GM12865 (cell line): ENCODE measurements at places on chromosomes 6 and 20.

DNA sequence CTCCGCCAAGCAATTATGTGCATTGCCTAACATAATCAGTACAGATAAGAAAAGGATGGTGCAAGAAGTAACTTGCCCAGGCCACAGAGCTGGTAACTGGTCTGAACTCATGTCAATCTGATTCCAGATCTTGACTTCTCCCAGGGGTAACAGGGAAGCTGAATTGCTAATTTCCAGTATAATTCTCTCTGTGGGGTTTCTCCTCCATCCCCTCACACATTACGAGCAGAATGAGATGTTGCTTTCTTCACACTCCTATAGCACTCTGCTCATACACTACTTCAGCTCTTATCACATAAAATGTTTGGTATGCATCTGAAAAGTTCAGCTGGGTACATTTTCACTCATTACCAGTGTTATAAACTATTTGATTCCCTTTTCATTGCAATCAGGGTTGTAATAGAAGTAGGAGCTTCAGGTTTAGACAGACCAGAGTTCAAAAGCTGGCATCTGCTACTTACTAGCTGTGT is 24.0 kb upstream of the LRRC1 start:
- no peak for DNase-seq

DNA sequence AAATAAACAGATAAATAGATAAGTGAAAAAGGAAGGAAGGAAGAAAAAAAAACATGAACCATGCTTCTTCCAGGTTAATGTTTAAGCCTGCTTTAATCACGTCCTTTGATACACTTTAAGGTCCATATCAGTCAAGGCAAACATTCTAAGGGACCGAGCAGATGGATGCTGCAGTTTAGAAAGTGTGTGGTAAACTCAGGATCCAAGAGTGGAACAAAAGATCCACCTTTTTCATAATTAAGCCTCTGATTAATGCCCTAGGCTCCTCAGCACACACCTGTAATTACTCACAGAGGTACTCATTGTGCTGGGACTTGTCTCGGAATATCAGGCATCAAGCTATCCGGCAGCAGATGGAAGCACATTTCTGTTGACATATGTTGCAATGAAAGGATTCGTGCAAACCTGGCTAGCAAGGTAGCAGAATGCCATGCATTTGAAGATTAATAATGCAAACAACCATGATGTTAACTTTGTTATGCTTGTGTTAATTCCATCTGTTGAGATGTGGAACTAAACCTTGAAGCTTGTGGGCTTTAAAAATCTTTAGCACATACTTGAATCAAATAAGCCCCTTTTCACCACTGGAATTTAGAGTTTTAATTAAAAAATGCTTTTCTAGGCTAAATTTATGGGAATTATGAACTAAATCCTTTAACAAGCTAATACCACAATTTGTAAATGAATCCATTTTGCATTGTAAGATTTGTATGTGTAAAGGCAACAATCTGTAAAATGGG is 163.7 kb downstream of the RALGAPA2 start:
- no peak for DNase-seq

- peak; percentile 11 for DNase-seq
Observed at GRCh38 chr6:73418081-73418741, 23.6 kb downstream of the DDX43 start.

DNA sequence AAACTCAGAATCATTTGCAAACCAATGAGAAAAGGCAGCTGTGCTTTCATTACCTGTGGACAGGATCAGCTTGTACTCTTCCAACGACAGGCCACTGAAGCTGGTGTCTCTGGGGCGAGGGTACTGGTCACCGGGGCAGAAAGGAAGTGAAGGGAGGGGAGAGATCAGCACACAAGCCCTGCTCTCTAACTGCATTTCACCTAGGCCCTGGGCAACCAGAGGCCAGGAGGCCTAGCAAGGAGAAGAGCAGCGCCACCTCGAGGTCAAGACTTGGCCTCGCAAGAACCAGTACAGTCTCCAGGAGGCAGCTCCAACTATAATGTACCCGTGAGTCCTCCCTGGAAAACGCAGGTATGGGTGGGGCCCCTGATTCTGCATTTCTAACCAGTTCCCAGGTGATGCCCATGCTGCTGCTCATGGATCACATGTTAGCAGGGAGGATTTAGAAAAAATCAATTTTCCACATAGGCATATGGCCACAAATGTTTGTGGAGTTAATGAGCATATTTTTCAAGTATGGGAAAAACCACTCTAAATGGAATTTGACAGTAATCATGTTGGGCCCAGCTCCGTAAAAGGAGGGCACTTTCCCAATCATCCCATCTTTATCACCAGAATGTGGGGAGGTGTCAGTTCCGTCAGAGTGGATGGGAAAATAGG is 11.0 kb downstream of the UQCC2 start:
- DNase-seq = peak; percentile 86

- no peak for DNase-seq
Observed at GRCh38 chr20:45861221-45862075, 4.0 kb downstream of the ZSWIM3 start.

- peak; percentile 64 for DNase-seq
Observed at GRCh38 chr6:20722455-20722854, 188.2 kb downstream of the CDKAL1 start.

DNA sequence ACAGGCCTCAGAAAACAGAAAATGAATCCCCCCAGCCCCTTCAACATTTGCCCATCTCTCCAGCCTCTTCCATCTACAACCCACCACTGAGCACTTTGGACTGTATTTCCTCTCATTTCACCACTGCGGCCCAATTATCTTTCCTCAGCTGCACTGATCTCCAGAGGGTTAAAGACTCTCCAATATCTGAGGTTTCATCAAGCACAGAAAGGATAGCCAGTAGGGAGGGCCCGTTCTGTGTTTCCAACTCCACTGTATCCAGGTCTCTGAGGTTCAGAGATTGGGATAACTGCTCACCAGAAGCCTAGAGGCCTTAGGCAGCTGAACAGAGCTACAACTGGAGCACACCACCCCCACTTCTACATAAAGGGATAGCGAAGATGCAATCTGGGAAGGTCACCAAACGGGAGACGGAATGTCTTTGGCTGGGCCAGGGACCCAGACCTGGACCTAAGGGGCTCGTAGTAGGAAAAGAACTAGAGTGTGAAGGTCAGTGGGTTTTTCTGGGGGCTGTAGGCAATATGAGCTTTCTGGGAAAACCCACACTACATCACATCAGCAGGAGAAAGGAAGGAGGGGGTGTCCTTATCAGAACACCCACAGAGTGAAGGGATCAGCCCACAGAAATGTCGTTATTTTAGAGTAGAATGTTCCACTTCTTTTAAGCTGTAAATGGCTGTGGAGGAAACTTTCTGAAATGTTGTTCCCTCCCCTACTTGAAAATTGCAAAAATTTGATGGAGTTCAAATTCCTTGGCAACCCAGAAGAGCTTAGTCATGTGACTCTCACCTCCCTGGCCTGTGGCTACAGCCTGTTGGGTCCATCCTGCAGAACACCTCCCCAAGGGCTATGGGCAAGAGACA is 7.3 kb downstream of the KCNK5 start:
- no peak for DNase-seq
